ENCODE measurements at places on chromosomes 3 and 15.
A peak's percentile ranks its signal among the peaks of the same experiment; 100 is the strongest.

GRCh38 chr3:17631609-17632008 lies 110.8 kb downstream of the TBC1D5 start:
- no peak for DNase-seq

- no peak for DNase-seq
Observed at GRCh38 chr15:80932989-80933388, 56.6 kb downstream of the MESD start.

DNA sequence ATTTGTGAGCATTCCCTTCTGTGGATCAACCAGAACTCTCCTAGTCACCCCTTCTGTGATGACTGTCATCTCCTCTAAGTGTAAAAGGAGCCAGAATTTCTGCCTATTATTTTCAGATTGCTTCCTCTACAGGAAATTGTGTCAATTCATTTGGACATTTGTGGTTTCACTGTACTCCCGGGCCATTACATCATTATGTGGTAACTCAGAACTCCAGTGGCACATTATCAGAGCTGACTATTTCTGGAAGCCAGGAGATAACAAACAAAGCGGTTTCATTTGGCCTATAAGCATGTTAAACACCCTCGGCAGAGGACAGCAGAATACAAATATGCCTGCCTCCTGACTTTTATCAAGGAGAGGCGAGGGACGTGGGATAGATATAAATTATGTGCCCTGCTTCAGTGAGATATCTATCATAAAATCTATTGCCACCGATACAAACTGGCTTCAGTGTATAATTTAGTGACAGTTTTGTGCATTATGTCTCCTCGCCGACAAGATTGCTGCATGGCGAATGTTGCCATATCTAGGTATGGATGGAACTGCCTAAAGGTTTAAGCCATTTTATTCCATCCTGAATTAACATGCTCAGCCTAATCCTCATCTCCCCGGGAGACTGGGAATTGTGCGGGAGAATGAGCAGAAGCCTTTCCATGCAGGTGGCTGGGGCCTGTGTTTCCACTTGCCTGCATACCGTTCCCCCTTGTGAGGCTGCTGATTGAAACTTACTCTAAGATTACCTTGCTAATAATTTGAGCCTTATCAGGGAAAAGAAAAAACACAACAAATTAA lies 193.4 kb upstream of the SEMA6D start:
- DNase-seq, result no peak

DNA sequence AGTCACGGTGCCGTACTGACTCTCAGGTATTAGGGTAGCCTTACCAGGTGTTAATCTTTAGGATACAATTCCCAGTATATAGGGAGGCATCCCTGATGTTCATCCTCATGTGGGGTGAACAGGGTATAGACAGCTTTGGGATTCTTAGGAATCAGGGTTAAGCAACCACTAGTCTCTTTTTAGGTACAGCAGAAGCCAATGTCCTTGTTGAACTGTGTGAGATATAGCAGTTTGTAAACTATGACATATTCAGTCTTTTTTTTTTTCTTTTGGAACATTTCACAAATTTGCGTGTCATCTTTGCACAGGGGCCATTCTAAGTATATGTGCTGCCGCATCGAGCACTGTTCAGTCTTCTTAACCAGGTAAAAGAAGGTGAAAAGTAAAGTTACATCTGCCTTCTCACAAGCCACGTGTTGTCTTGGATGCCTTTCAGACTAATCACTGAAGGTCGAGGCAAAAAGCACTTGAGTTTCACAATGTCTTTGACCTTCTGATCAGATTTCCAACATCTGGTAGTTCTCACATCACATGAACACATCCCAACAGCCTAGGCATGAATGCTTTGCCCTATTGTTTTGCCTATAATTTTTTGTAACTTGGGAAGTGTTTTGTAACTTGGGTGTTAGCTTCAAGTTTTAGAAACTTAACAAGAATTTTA lies 17.2 kb downstream of the TSEN2 start:
- DNase-seq, result no peak

DNA sequence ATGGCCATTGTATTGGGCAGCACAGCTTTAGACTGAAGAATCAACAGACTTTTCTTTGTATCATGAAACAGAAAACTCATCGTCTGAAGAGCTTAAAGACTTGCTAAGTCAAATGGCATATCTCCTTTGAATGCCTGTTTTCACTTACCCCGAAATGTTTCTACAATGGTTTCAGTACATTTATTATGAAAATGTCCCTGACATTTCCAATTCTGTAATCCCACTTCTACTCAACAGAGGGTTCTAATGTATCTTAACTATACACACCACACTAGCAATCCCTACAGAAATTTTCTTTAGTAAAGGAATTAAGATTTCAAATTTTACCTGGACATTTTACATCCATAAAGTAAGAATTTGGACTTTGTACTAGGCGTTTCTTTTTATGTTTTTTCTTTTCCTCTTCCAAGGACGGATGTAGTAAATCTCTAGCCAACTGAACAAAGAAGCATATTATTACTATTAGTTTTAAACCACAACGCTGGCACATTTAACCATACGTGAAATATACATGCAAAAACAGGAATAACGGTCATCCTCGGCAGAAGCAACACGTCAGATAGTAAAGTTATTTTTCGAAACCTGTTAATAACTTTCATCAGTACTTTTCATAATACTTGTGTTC lies 1.1 kb downstream of the RPS27L start:
- DNase-seq, result no peak

- DNase-seq, result peak; percentile 60
Observed at GRCh38 chr3:49415931-49416601, 3.8 kb downstream of the TCTA start.

DNA sequence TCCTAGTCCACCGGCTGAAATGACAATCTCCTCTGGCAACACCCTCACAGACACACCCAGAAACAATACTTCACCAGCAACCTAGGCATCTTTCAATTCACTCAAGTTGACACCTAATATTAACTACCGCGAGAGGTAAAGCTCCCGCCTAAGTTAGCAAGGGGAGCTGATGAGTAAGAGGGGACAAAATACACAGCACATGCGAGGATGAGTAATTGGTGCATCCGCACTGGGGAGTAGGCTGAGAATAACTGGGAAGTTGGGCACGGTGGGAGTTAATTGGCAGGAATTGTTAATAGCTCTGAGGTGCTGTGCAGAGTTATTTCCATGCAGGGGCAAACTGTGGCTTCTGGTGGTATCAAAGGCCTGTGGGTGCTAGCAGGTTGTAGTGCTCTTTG lies 14.5 kb upstream of the PLD1 start:
- DNase-seq, result no peak

GRCh38 chr3:3189102-3189727 lies 9.7 kb upstream of the CRBN start:
- DNase-seq, result no peak

- DNase-seq, result no peak
Observed at GRCh38 chr3:184937611-184938010, 125.6 kb downstream of the VPS8 start.

GRCh38 chr3:58258392-58259055 lies 20.9 kb downstream of the ABHD6 start:
- DNase-seq, result no peak

GRCh38 chr3:48847504-48848423 lies at the start of gene PRKAR2A:
TSS of gene PRKAR2A (minus strand) at chr3:48847874. CDS start at chr3:48847596, 278 bp downstream.
- peak; percentile 81 for DNase-seq

- no peak for DNase-seq
Observed at GRCh38 chr3:145604851-145605250, 556.1 kb downstream of the PLOD2 start.

GRCh38 chr15:100125401-100126191 lies 216.2 kb downstream of the ADAMTS17 start:
- DNase-seq, result no peak

- DNase-seq, result no peak
Observed at GRCh38 chr15:100728371-100729201, 126.2 kb downstream of the ASB7 start.

DNA sequence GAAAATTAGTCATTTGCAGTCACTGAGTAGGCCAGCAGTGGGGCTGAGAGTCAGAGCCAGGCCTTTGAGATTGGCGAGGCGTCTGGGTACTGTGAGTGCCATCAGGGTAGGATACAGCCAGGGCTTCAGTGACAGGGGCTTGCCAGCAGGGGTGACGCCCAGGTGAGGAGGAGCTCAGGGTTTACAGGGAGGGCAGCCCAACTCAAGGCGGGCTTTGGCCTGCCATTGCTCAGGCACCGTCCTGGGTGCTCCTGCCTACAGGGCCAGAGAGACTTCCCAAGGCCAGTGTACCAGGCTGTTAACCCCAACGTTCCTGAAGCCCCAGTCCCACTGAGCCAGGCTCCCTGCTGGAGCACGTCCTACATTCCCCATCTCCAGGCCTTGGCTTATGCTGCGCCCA lies 152.0 kb downstream of the FBLN2 start:
- no peak for DNase-seq

- no peak for DNase-seq
Observed at GRCh38 chr3:188360364-188360881, 206.5 kb downstream of the LPP start.

- DNase-seq, result no peak
Observed at GRCh38 chr3:127801731-127802313, 20.5 kb downstream of the MGLL start.

- DNase-seq, result no peak
Observed at GRCh38 chr3:42894698-42895579, 11.0 kb upstream of the ZNF662 start.

GRCh38 chr3:54982807-54983206 lies 54.9 kb upstream of the LRTM1 start:
- no peak for DNase-seq

- DNase-seq, result no peak
Observed at GRCh38 chr15:73550190-73550589, 83.0 kb downstream of the NPTN start.

- DNase-seq, result no peak
Observed at GRCh38 chr3:14550651-14551611, 10.8 kb upstream of the GRIP2 start.

GRCh38 chr3:174100744-174101143 lies 703.2 kb downstream of the NLGN1 start:
- no peak for DNase-seq

GRCh38 chr3:12182687-12183441 lies 24.2 kb upstream of the TIMP4 start:
- DNase-seq, result no peak

DNA sequence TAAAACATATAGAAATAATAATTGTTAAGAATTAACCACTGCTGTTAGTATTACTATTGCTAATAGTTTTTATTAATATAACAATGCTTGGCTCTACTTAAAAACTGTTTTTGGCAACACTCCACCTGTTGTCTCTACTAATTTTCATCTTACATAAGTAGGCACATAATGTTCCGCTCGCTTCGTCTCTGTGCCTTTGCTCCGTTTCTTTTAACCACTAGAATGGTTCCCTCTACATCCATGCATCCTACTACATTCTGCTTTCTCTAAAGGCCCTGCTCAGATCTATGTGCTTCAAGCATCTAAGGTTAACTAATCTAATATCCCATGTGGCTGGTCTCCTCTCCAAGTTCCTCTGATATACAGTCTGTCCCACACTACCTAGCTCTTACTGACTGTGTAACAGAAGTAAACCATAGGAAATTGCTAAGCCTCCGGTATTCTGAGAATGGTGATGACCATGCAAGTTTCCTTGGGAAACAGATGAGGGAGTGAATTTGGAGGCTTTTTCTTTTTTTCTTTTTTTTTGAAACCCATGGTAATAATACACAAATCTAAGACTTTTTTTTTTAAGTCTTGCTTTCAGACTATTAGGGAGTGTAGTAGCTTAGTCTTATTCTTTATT lies 138.3 kb downstream of the P3H2 start:
- no peak for DNase-seq

DNA sequence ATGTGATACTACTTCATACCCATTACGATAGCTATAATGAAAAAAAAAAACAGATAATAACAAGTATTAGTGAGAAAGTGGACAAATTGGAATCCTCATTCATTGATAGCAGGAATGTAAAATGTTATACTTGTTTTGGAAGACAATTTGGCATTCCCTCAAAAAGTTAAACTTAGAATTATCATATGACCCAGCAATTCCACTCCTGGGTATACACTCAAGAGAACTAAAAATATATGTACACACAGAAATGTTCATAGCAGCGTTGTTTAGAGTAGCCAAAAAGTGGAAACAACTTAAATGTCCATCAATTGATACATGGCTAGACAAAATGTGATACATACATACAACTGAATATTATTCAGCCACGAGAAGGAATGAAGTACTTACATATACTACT lies 69.9 kb downstream of the PRICKLE2 start:
- DNase-seq, result no peak

DNA sequence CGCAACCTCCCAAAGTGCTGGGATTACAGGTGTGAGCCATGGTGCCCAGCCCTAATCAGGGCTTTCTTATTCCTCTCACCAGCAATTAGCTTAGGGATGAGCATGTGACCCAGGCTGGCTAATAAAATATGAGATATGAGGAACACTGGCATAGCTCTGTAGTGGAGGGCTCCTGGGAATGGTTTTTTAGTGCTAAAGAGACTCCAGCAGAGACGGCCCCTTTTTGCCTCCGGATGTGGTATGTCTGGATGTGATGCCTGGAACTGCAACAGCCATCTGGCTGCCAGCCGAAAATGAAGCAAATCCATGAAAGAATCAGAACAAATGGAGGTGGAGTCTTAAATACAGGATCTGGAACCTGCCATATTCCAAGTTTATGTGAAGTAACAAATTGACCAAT lies 69.1 kb upstream of the MAGI1 start:
- no peak for DNase-seq

DNA sequence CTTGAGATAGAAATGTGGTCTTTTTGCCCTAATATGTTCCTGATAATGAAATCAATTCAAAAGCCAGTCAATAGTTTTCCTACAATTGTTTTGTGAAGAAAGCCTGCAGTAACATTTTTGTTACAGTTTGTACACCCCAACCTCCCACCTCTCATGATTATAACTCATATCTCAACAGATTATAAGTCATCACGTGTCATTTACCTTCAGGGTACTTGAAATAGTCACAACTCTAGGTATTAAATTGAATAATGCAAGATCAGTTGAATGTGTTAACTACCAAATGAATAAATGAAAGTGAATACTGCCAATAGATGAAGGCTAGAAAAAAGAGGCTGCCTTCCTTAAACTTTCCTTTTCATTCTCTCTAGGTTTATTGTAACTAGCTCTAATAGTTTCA lies 32.9 kb upstream of the CTDSPL2 start:
- no peak for DNase-seq

GRCh38 chr3:123521179-123521969 lies 63.5 kb downstream of the HACD2 start:
- DNase-seq, result no peak

- no peak for DNase-seq
Observed at GRCh38 chr3:142778541-142778940, 54.7 kb downstream of the TRPC1 start.

DNA sequence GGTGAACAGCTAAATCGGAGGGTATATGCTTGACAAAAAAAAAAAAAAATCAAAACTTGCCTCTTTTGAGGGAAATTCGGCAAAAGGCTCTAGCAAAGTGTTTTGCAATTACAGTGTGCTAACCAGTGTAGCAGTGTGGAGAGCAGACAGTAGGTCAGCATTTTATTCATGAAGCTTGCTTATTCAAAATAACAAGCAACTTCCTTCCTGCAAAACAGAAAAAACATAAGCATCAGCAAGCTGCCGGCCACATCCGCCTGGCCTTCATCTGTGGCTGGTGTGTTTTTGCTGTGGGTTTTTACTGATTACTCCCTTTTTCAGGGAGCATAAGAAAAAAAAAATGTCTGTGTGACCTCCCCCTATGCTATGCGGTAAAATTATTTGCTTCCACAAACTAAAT lies 434.1 kb downstream of the OCA2 start:
- DNase-seq, result no peak

GRCh38 chr15:39250001-39250400 lies 330.9 kb upstream of the THBS1 start:
- DNase-seq, result no peak

GRCh38 chr3:23950293-23950692 lies 5.2 kb downstream of the NR1D2 start:
- no peak for DNase-seq

GRCh38 chr15:45112143-45112590 lies 1.8 kb downstream of the DUOX2 start:
- DNase-seq, result no peak

All from stimulated activated CD4-positive, alpha-beta T cell treated with anti-CD3 and anti-CD28 coated beads, Interleukin-4, amount 100 ng/mL, for 1 hour (primary cell).